ENCODE measurements at places on chromosomes 7 and 10.

DNA sequence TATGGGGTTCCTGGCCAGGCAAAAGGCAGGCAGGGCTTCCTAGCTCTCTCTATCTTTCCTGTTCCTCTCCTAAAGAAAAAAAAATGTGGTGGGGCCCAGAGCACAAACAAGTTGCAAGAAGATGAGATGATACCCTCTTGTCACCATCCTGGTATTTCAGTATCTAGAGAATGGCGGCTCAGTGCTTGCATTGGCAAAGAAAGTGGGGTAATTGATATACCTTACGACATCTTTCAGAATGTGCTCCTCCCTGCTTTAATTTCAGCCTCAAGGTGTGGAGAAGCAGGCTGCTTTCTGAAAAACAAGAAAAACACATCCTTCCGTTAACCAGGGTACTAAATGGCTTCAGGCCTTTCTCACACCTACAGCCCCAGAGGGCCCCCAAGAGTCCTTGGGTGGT, 34.5 kb upstream of the CUX1 start:
- no peak for DNase-seq

DNA sequence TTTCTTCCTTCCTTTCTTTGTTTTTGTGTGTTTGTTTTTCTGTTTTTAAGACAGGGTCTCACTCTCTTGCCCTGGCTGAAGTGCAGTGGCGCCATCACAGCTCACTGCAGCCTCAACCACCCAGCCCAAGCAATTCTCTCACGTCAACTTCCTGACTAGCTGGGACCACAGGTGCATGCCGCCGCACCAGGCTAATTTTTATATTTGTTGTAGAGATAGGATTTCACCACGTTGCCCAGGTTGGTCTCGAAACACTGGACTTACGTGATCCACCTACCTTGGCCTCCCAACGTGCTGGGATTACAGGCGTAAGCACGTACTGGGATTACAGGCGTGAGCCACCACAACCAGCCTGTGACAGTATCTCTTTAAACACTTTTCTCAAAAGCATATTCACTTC, 120.7 kb downstream of the DKK1 start:
- no peak for DNase-seq

- no peak for DNase-seq
These were observed 410.4 kb upstream of the NPVF start for GRCh38 chr7:25638590-25639244.

- DNase-seq: no peak
These were observed 32.8 kb upstream of the CFAP46 start for GRCh38 chr10:132974886-132975830.

DNA sequence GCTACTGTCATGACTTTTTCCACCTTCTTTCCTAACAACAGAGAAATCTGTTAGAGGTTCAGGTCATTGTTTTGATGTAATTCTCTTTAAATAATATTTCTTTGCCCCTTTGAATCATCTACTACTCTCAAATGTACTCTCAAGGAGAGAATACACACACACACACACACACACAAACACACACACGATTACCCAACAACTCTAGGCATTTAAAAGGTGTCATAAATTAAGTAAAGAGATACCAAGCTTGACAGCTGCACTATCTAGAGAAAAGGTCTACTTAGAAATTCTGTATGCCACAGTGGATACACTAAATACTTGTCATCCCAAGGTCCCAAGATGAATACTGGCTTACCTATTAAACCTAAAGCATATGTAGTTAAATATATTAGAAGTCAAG, 4.8 kb downstream of the PANK1 start:
- DNase-seq: no peak

- no peak for DNase-seq
These were observed 4.3 kb upstream of the AKR1C3 start for GRCh38 chr10:5089865-5090264.

DNA sequence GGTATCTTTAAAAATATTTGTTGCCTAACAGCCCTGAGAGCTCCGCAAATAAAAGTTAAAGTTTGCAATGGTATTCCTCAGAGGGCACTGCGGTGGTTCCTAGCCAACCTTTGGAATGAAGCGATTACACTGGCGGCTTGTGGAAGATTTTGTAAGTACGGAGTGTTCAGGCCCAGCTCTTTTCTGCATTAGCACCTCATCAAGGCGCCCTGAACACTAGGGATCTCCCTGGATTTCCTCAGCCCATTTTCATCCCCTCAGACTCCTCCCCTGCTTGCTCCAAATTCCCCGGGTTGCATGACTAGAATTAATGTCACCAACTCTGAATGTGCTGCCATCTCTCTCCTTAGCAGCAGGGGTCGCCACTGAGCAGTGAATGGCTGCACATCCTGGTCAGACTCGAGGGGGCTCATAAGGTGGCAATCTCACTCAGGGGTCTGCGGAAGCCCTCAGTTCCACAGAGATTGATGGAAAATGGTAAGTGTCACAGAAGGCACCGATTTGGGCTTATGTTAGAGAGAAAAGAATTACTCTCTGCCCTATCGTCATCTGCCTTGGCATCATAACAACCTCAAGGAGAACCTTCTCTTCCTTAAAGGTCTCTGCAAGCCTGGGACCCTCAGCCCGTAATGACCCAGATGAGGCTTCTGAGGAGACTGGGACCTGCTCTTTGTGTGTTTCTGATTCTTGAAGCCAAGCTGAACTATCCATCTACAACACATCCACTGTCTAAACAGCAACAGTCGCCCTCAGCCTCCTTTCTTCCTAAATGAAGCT, 262.8 kb upstream of the AOAH start:
- DNase-seq: no peak

GRCh38 chr10:121091961-121092719, 241.0 kb downstream of the WDR11 start:
- no peak for DNase-seq

DNA sequence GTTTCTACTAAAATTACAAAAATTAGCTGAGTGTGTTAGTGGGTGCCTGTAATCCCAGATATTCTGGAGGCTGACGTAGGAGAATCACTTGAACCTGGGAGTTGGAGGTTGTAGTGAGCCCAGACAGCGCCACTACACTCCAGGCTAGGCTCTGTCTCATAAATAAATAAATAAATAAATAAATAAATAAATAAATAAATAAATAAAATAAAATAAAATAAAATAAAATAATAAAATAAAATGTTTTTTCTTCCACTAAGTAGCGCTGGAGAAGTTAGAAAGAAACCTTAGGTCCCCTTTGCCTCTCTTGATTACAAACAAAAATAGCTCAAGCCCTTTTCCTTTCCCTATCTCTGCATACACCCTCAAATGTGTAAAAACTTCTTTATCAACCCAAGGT, 525.9 kb downstream of the IPMK start:
- no peak for DNase-seq

DNA sequence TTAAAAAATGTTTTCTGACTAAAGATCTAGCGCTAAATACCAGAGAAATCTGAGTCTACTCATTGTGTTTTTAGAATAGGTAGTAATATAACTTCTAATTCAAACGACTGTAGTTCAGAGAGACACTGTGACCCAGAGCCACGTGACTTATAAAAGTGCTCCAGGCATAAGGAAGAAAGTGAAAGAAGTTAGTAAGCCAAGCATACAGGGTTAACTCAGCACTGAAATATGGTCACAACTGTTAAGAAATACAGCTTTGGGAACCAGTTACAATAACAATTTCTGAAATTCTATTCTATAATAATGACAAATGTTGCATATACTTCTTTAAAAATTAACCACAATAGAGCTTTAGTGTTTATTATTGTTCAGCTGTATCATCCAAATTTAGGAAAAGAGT, 119.1 kb downstream of the TFEC start:
- no peak for DNase-seq

- no peak for DNase-seq
These were observed 73.4 kb downstream of the FBXL13 start for GRCh38 chr7:103001210-103001609.

DNA sequence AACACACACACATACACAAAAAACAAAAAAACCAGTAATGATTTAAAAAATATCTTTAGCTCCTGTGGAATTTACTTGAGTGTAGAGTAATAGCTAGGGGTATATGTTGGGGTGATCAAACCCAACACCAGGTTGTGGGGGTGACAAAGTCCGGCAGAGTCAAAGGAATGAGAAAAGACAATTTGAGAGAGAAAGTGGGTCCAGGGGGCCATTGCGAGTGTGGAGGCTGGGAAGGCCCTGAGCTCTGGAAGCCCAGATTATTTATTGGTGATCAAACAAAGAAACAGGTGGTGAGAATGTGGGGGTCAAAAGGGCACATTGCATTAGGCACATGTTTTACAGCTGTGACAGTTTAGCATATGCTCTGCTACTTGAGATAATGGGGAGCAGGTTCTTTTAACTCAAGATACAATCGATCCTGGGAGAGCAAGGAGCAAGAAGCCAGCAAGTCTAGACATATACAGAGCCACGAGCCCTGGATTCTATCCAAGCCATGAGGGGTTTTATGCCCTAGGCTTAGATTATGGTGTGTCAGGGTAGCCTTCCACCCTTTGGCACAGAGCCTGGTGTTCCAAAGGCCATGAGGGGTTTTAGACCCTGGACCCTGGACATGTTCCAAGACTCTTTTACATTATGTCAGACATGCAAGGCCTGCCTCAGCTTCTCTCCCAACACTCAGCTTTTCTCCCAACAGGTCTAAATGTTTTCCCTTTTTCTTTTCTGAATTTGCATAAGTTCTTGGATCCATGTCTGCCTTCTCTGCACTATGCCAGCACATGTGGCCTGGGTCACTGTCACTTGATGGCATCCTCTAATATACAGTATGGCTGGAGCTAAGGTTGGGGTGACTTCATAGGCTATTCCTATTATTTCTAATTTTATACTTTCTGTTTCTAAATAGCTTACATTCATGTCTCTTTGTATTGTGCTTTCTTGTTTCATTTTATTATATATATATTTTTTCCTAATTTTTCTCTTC, 48.6 kb upstream of the MKI67 start:
- no peak for DNase-seq

DNA sequence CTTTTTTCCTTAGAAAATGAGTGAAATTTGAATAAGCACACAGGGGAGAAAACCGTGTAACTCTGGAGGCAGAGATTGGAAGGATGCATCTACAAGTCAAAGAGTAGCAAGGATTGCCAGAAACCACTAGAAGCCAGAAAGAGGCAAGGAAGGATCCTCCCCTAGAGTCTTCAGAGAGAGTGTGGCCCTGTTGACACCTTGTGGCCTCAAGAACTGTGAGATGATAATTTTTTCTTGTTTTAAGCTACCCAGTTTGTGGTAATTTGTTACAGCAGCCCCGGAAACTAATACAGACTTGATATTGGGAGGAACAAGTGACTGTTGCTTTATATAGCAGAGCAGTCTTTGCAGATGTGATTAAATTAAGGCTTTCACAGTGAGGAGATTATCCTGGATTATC, 3.6 kb upstream of the GIMAP7 start:
- DNase-seq: no peak

- DNase-seq: no peak
These were observed at the start of gene LRIT2 for GRCh38 chr10:84225427-84226173. Gene LRIT2, minus strand, starts transcription at chr10:84225544. Its CDS starts 24 bp downstream, at chr10:84225520.

- no peak for DNase-seq
These were observed 234.1 kb downstream of the STK31 start for GRCh38 chr7:23944131-23944530.

GRCh38 chr7:105878746-105879605, 2.6 kb upstream of the ATXN7L1 start:
- no peak for DNase-seq

DNA sequence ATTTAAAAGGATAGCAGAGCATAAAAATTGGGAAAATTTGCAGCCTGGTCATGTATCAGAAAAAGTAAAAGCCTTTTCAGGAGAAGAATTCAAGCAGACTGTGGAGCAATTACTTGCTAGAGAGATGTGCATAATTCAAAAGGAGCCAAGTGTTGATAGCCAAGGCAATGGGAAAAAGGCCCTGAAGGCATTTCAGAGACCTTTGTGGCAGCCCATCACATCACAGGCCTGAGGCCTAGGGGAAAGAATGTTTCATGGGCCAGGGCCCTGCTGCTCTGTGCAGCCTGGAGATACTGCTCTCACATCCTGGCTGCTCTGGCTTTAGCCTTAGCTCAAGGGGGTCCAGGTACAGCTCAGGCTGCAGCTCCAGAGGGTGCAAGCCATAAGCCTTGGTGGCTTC, 152.9 kb downstream of the MAGI2 start:
- no peak for DNase-seq

- DNase-seq: no peak
These were observed 86.2 kb downstream of the CHST15 start for GRCh38 chr10:124007102-124007772.

DNA sequence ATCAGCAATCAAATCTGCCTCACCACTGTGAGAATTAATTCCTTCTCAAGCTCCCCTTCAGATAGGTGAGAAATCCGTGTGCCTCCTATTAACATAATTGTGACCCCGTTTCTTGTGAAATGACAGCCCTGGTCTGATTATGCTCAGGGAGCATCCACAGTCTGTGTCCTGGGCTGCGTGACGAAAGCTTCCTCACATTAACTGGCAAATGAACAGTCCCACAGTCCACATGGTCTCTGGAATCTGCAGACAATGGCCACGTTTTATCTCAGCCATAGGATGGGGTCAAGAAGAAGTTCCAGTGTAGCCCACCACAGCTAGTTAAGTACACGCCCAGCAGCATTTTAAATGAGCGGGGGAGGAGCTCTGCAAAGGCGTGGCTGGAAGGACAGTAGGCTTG, 229.2 kb downstream of the RPS24 start:
- no peak for DNase-seq

- peak; percentile 95 for DNase-seq
These were observed 143.2 kb downstream of the JAZF1 start for GRCh38 chr7:28037220-28038010.

DNA sequence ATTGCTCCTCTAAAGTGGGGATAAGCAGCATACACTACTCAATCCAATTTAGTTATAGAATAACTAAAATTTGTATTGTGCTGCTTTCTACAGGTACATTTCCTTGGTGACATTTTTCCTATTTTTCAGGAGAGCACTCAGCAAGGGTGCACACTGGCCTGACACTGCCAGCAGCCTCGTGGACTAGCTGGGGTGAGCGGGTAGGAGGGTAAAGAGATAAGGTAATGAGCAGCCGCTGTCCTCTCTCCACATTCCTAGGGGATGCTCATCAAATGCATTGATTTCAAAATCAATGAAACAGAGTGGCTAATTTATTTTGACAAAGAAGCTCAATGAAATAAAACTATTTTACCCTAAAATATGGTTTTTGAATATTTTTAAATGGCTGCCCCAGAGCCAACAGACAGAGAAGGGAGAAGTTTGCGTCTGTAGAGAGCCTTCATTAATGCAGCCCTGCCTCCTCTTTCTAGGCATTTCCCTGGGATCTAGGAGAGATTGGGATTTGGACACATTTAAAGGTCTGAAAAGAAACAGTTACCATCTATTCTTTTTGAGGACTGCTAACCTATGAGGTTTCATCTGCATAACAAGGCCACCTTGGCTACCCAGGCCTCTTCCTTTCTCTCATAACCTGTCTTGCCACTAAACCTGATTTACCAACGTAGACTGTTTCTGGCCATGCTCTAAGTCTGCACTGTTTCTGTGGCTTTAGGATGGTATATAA, 561.0 kb downstream of the IPMK start:
- no peak for DNase-seq

DNA sequence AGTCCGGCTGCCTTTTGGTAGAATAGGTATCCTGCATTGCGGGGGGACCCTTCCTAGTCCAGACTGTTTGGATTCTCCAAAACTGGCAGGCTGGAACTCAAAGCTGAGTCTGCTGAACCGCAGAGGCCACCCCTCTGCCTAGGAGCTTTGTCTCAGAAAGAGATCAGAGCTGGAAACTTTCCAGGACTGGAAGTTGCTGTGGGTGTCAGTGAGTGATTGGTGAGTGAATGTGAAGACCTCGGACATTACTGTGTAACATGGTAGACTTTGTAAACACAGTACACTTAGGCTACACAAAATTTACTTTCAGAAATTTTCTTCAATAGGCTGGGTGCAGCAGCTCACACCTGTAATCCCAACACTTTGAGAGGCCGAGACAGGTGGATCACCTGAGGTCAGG, 103.8 kb downstream of the DNAJC1 start:
- DNase-seq: no peak

- peak; percentile 93 for DNase-seq
These were observed 37.4 kb upstream of the EEPD1 start for GRCh38 chr7:36115448-36116321.

Measured in non-pigmented ciliary epithelial cell (primary cell).